ENCODE measurements at places on chromosomes 7 and 10. TPM values are rescaled to one million over a fixed set of nuclear protein-coding genes. Genes with fewer than 3 reads are reported as not detected.

MNX1 gene
- not detected for total RNA-seq

LIPK gene
- total RNA-seq = not detected

FOXP2 gene
- total RNA-seq = 0.26 TPM

REEP3 gene
- total RNA-seq = 85.4 TPM

FAM25C gene
- total RNA-seq = not detected

SFTPD gene
- total RNA-seq = 0.13 TPM

CRCP gene
- 21.2 TPM for total RNA-seq

CDNF gene
- 2.6 TPM for total RNA-seq

ACBD7 gene
- 0.83 TPM for total RNA-seq

MSMB gene
- not detected for total RNA-seq

GIMAP6 gene
- total RNA-seq = 0.46 TPM

PNPLA8 gene
- total RNA-seq = 23.2 TPM

SAMD9L gene
- 14.1 TPM for total RNA-seq

NEUROG3 gene
- not detected for total RNA-seq

LMTK2 gene
- total RNA-seq = 11.8 TPM

GBX1 gene
- not detected for total RNA-seq

RNF32 gene
- 0.33 TPM for total RNA-seq

POLR1F gene
- total RNA-seq = 14.1 TPM

ZC3HAV1L gene
- total RNA-seq = 23.7 TPM

SFTPA2 gene
- total RNA-seq = not detected

TMEM273 gene
- total RNA-seq = 0.13 TPM

P4HA1 gene
- total RNA-seq = 457 TPM

SH2B2 gene
- 3.1 TPM for total RNA-seq

POT1 gene
- total RNA-seq = 38.2 TPM

ADCY1 gene
- total RNA-seq = 0.26 TPM

GALNT11 gene
- 61.1 TPM for total RNA-seq

OR2A1 gene
- total RNA-seq = 0.07 TPM

CUTC gene
- total RNA-seq = 20.3 TPM

GPR15LG gene
- total RNA-seq = not detected

CRYGN gene
- not detected for total RNA-seq

WAC gene
- total RNA-seq = 64.4 TPM

GRID2IP gene
- not detected for total RNA-seq

SNX13 gene
- 43.7 TPM for total RNA-seq

PLXNA4 gene
- total RNA-seq = 29.5 TPM

CYP2C19 gene
- not detected for total RNA-seq

NT5C3A gene
- total RNA-seq = 9.5 TPM

CPN1 gene
- total RNA-seq = not detected

ZNF804B gene
- not detected for total RNA-seq

PSMC2 gene
- 169 TPM for total RNA-seq

ATP5F1C gene
- total RNA-seq = 117 TPM

ASB10 gene
- not detected for total RNA-seq

NFKB2 gene
- 37.6 TPM for total RNA-seq

FAM241B gene
- total RNA-seq = 0.39 TPM

SVIL gene
- 376 TPM for total RNA-seq

IKZF1 gene
- total RNA-seq = not detected

GPNMB gene
- total RNA-seq = 214 TPM

DNAH11 gene
- total RNA-seq = 0.92 TPM

PSD gene
- total RNA-seq = 3.7 TPM

HMX2 gene
- total RNA-seq = not detected

TAC1 gene
- not detected for total RNA-seq

SEMA4G gene
- total RNA-seq = 3.0 TPM

PPP1R17 gene
- not detected for total RNA-seq

VKORC1L1 gene
- total RNA-seq = 27.6 TPM

OPN4 gene
- not detected for total RNA-seq

SEMA3C gene
- total RNA-seq = 311 TPM

SAP25 gene
- total RNA-seq = 0.13 TPM

EBF3 gene
- 1.6 TPM for total RNA-seq

CYP26A1 gene
- not detected for total RNA-seq
